Epithelial cell of proximal tubule (primary cell): ENCODE measurements at places on chromosomes 3 and 15.

DNA sequence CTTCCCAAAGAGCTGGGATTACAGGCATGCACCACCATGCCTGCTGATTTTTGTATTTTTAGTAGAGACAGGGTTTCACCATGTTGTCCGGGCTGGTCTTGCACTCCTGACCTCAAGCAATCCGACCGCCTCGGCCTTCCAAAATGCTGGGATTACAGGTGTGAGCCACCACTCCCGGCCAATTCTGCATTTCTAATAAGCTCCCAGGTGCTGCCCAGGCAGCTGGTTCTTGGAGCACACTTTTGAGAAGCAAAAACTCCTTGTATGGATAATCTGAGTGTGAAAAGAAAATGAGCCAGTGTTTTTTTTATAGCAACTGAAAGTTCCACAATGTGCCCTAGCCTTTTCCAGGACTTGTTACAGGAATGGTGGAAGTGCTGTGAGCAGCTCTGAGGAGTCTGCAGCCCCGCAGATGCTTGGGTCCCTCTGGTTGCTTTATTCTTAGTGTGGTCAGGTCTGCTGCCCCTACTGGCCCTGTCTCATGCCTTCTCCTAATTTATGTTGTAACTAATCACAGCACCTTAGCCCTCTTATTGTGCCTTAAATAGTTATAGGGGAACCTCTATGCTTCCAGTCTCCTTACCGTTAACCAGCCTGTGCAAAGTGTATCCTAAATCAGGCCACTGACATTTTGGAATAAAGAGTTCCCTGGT lies 13.5 kb upstream of the KCNAB1 start:
- DNase-seq = no peak

DNA sequence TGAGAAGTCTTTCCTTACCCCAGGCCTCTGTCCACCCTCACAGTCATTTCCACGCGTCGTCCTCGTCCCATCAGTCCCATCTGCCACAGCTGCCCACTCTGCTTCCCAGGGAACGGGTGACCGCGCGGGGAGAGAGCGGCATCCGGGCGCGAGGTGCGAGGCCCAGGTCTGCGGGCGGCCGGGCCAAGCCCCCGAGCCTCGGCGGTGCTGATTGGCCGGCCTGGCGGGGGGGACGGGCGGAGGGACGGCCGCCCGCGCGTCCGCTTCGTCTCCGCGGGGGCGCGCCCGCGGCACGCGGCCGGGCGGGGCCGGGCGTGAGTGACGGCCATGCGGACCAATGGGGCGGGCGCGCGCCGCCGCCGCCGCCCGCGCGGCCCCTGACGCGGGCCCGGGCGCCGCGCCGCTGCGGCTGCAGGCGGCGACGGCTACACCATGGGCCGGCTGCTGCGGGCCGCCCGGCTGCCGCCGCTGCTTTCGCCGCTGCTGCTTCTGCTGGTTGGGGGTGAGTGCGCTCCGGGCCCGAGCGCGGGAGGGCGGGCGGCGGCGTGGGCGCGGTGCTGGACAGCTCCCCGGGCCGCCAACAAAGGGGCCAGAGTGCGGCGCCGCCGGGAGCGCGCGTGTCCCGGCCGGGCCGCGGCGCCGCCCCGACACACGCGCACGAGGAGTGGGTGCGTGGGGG lies at the start of gene PODXL2:
TSS of gene PODXL2 (plus strand) at position 398 of the 679 bp plus-strand sequence. CDS start at position 433, 35 bp downstream.
- no peak for DNase-seq

- no peak for DNase-seq
These were observed 196.7 kb upstream of the WNT5A start for GRCh38 chr3:55683666-55684270.

DNA sequence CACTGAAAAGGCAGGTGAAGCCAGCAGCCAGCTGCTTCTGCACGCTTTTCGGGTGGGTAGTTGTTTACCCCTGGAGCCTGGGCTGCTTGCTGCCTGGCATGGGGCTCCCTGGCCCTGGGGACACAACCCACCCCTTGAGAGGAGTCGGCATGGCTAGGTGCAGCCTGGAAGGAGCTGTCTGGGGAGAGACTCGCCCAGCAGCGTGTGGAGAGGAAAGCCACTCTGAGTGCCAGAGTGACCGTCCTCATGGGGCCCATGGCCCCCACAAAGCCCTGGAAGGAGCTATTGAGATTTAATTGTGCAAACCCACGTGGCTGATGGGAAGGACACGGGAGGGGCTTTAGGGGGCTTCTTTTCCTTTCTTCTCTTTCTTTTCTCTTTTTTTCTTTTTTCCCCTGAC lies 137.5 kb downstream of the OPA1 start:
- no peak for DNase-seq

DNA sequence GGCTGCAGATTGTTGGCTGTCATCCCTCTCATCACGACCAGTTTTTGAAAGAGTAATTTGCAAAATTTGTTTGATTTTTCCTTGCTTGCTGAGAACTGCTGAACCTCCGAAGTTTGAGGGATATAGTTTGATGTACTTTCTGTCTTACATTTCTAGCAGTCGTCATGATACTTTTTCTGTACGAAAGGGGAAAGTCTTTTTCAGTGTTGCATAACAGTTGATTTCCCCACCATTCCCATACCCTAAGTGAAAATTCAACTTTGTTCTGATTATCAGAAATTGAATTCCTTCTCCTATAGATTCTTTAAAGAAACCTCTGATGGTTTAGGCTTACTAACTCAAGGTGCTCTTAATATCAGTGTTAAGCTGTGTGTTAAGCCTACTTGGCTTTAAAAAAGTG lies 1.6 kb downstream of the PDE8A start:
- DNase-seq = no peak

DNA sequence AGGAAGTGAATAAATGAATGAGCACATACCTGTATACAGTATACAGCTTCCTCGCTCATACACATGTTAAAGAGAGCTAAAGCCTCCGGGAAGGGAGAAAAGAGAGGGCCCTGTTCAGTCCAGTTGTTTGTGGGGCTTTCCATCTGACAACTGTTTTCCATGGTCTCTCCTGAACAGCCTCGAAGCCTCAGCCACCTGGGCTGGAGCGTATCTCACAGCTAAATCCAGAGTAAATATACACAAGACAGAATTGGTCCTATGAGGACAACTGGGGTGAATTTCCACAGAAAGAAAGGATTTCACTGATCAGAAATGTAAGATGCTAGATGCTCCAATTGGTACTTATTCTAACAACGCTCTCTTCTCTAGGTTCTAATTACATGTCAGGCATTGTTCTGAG lies 103.5 kb downstream of the LIPC start:
- no peak for DNase-seq

GRCh38 chr15:89144491-89144890 lies 56.2 kb downstream of the ABHD2 start:
- no peak for DNase-seq

- DNase-seq = no peak
These were observed 376.8 kb upstream of the THBS1 start for GRCh38 chr15:39204031-39204430.

DNA sequence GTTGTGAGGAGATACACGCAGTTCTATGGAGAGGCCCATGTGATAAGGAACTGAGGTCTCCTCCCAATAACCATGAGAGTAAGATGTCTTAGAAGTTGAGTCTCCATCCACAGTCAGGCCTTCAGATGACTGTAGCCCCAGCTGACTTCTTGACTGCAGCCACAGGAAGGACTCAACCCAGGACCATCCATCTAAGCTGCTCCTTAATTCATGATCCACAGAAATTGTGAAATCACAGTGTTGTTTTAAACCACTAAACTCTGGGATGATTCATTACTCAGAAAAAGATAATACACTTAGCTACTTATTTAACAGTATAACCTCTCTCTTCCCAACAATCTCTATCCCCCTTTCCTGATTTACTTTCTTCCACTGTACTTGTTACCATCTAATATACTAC lies 173.3 kb downstream of the ALDH1A2 start:
- no peak for DNase-seq

DNA sequence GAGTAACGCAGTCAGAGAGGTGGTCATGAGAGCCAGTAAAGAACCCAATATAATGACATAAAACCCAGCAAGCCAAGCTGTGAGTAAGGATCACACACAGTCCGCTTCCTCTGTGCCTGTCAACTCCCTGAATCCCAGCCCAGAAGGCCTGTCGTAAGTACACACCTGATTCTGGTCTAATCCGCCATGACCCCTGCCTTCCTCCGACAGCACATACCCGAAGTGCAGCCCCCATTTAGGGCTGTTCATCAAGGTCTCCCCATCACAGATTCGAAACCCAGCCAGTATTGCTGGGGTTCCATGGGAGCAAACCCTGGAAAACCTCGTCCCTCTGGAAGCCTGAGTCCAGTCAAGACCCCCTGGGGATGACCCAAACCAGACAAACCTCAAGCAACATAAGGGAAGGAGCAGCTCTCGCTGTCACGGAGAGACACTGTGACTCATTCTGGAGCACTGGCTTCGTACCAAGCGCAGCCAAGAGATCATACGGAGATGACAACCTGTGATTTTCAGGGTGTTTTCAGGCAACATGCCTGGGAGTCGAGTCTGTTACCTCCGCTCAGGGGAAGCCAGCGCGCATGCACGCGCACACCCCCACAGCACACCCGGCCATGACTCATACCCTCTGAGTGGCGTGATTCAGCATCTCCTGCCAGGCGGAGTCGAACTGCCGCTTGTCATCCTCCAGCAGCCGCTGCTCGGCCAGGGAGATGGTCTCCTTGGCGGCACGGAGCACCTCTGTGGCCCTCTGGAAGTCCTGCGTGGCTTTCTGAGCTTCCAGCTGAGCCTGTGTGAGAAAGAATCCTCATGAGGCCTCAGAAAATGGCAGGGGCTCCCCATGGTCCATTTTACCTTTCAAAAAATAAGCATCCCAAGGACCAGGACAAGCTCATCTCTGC lies 63.0 kb downstream of the SH3BP5 start:
- DNase-seq = peak; percentile 25

DNA sequence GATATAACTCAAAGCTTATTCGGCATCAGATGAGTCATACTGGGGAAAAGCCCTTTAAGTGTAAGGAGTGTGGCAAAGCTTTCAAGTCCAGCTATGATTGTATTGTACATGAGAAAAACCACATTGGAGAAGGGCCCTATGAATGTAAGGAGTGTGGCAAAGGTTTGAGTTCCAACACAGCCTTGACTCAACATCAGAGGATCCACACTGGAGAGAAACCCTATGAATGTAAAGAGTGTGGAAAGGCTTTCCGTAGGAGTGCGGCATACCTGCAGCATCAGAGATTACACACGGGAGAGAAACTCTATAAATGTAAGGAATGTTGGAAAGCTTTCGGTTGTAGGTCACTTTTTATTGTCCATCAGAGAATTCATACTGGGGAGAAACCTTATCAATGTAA lies 7.5 kb downstream of the ZNF621 start:
- DNase-seq = no peak

DNA sequence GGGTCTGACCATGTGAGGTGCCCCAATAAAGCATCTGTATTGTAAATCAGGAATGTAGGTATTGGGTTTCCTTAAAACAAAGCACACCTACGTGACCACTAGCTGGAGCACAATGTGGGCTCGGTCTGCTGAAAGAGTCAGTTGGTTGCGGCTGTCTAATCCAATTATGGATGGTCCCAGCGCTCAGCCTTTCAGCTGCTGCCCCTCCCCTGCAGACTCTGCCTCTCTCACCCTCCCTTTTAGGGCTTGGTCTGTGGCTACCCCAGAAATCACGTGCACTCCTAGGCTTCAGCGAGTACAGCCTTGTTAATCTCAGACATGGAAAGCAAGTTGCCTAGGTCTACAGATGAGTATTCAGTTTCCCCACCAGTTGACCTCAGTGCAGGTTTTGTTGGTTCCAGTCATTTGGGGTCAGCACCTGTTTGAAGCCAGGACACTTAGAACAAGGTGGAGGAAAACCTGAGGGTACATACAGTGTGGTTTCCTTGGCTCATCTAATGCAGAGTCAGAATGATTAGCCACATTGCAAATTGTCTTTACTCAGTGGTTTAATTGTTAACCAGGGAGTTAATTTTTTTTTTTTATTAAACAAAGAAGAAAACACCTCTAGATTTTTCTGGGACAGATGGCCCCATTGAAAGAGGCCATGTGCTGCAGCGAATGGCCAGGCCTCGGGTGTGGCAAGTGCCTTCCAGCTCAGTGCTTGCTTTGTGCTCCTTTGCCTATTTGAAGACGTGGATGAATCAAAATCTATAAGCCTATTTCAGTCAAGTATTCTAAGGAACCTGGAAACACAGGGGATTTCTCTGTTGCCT lies 137.7 kb downstream of the IGF1R start:
- DNase-seq = no peak

DNA sequence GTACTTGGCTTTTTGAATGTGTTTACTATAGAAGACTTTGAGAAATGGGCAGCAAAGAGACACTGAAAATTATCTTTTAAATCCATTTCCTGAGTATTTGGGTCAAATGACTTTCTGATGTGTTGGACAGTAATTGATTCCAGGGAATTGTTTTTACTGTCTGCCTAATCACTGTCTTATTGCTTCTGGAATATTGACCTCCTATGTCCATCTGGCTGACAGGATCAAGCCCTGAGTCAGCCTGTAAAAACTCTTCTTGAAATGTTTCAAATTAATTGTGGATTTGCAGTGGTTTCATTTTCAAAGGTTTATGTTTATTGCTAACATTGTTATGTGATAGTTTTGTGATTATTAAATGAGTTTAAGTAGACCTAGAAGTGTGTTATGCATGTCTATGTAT lies 50.6 kb upstream of the MLF1 start:
- DNase-seq = no peak

- no peak for DNase-seq
These were observed 7.4 kb upstream of the LRRFIP2 start for GRCh38 chr3:37181756-37182155.

DNA sequence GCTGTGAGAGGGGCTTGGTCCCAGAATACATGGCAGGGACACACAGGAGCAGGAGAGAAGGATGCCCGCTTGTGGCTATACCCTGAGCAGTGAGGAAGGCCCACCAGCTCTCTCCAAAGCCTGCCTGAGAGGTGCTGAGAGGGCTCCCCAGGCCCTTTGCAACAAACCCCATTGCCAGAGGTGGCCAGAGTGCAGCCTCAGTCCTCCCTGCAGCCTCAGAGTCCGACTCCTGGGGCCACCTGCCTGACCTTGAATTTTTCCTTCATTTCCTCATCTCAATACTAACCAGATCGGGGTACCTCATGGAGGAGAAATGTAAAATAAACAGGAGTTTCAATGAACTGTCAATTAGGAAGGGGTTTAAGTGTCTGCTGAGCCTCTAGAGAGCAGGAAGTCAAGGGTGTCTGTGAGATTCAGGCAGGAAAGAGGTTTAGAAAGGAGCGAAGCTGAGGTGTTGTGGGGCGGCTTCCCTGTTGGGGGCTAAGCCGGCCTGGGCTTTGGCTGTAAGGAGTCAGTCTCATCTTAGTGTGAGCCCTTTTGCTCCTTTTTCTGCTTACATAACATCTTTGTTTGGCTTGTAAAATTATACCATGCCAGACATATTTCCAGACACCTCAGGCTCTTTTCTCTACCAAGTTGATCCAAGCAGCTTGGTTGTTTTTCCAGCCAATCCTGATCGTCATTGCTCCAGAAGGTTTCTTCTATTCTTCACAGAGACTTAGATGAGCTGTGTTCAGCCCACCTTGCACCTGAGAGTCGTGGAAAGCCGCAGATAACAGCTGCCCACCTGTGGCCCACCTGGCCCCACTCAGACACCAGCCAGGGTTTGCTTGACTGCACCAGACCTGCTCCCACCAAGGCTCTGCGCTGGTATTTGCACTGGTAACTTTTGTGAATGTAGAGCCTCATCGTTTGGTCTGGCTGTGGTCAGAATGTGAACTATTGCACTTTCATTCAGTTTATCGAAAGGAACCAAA lies 36.7 kb downstream of the CMTM7 start:
- no peak for DNase-seq

- DNase-seq = no peak
These were observed 115.6 kb downstream of the CHDH start for GRCh38 chr3:53730576-53730975.
